ENCODE measurements at places on chromosomes 5 and 9.

GRCh38 chr5:128825826-128826225 is 139.5 kb upstream of the SLC27A6 start:
- DNase-seq: no peak

GRCh38 chr9:99447951-99448350 is 225.9 kb downstream of the SEC61B start:
- DNase-seq: no peak

DNA sequence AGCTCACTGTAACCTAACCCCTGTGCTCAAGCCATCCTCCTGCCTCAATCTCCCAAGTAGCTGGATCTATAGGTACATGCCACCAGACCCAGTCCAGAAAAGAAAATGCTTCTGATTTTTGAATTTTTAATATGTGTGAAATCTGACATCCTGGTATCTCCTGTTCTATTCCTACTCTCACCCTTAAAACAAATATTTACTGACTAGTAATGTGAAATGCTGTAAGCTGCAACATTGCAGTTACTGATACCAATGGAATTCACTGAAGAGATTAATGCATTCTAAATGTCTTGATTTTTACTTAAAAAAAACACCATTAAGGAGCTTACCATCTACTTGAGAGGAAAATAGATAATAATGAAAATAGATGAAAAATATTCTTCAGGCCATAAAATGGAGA is 162.7 kb upstream of the TSLP start:
- DNase-seq: no peak

DNA sequence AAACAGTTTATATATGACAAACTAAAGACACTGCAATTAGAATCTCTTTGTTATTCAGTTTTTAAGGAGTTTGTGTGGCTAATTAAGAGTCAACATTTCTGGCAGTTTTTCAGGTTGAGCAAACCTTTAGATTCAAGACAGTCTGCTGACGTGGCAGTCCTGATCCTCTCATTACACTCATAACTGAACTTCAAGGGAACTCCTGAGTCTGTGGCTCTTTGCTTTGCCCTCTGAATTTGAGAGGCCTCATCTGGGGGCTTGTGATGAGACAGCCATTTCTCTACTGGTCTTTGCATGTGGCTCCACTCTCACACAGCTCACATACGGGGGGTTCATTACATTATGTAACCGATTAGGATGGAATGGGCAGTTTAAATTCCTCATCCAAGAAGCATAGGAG is 182.9 kb upstream of the MEF2C start:
- DNase-seq: no peak

DNA sequence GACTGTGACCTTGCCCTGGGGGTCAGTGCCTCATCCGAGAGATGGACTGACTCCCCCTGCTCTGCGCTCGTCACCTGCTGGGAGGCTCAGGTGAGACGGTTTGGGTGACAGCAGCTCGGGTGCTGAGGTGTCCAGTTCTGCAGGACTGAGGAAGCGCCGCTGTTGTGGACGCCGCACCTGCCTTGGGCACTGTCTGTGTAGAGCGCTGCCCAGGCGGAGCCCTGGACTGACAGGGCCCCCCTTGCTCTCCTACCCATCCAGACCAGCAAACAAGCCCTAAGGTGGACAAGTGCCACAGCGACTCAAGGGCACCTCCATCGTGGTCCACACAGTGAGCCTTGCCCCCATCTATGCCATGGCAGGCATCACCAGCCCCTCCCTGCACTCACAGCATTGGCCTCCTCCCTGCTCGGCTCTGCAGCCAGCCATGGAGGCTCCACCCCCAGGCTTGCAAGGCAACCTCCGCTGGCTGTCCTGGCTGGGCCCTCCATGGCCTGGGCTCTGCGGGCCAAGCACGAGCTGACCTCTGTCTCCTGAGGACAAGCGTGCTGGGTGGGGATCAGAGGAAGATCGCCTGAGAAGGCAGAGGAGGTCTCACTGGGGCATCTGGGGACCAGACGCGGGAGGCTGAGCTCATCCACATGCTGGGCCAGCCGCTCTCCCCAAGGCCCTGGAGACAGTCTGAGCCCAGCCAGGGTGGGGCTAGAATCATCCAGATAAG is 87.1 kb upstream of the COL5A1 start:
- no peak for DNase-seq

DNA sequence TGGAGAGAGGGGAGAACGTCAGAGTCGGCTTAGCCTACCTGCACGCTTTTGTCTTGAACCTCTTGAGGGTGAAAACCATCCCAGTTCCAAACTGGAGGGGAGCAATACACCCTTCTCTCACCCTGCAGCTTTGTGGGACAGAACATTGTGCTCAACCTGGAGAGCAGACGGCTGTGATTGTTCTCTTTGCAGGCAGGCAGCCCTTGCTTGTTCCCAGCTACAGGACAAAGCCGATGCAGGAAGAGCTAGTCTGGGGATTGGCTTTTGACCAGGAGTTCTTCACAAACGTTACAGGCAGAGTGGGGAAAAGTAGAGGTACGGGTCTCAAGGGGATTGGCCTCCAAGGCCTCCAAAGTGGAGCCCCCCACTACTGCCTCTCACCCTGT is 33.9 kb upstream of the ARHGAP26 start:
- no peak for DNase-seq

DNA sequence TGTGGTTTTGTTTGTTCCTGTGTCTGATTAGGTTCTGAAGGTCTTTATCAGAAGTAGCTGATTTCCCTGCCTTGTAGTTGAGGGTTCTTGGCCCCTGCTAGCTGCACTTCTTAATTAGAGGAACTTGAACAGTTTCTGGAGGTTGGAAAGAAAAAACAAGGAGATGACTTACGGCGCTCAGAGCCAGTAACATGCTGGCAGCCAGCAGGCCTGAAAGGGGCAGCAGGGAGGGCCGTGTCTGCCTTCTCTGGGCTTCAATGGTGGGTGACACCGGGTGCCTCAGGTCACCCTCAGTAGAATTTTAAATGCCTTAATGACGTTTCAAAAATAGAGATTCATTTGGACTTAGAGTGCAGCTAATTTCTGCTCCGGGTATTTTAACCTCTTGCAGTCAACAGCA is 15.8 kb downstream of the UBE2QL1 start:
- DNase-seq: no peak

DNA sequence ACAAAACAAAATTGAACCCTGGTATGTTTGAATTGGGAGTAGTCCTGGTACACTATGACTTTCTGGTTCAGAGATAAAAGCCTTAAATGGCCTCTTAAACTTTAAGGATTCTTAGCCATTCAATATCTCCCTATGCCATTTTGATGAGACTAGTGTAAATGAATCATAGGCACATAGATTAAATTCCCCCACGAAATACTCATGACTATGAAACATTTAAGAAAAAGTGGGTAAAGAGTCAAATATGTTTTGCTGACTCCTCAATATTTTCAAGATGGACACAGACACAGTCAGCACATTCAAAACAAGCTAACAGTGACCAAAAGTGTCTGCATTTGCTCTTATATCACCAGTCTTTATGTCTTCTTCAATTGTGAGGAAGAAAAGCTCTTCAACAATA is 278.3 kb downstream of the PDE4D start:
- DNase-seq: no peak

GRCh38 chr5:14438195-14438606 is 143.4 kb upstream of the OTULINL start:
- no peak for DNase-seq

DNA sequence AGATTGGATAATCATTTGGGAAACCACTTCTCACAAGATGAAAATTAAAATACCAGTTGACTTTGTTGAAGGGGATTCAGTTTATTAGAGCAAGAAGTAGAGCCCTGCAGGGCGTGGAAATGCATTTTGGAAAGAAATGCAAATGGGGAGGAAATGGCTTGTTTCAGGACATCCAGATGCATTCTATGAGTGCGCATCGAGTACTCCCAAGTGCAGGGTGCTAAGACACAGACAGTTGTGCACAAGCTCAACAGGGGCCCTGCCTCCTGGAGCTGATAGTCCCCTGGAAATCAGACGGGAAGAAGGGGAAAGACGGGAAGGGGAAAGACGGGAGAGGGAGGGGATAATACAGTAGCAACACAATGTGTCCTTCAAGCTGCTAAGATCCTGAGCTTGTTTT is 64.0 kb downstream of the NSUN2 start:
- DNase-seq: no peak

DNA sequence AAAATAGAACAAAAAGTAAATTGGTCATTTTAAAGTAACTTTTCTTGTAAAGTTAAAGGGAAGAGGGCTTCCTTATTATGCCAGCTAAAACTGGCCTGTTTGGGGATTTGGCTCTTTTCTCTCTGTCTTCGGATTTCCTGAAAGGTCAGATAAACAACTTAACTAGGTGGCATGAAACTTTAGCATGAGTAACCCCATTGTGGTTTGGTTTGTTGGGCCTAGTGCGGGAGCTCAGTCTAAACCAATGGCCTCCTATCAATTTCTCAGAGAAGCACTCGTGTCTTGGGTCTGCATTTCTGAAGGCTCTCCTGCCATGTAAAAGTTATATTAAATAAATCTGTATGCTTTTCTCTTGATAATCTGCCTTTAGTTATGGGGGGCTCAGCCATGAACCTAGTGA is 48.5 kb upstream of the ANKH start:
- no peak for DNase-seq

DNA sequence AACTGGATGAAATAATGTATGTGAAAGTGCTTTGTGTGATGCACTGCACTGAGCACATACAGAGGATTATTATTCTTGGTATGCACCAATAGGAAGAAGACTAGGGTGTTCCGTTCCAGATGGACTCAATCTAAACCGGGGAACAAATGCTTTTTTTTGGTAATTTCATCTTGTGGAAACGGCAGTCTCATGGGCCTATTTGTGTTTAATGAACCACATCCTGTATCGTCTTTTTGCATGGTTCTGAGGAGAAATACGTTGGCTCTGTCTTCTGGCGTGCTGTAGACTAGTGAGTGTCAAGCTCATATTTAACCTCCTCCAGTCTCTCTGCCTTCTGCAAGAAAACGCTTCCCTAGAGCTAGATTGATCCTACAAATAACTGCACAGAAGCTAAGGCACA is 30.0 kb downstream of the TRIM32 start:
- DNase-seq: no peak

DNA sequence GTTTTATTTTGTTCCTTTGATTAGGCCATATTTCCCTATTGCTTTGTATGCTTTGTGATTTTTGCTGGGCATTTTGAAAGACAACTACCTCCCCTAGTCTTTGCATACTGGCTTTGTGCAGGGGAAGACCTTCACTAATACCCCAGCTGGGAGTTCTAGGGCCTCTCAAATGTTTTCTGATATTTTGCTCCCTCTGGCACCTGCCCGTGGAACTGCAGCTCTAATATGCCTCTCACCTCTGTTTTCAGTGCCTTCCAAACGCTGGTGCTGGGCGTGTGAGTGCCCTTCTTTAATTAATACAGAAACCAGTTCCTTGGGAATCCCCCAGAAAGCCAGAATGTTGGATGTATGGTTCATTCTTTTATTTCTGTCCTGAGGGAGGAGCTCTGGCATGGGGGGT is 204.5 kb downstream of the COMMD10 start:
- DNase-seq: no peak

DNA sequence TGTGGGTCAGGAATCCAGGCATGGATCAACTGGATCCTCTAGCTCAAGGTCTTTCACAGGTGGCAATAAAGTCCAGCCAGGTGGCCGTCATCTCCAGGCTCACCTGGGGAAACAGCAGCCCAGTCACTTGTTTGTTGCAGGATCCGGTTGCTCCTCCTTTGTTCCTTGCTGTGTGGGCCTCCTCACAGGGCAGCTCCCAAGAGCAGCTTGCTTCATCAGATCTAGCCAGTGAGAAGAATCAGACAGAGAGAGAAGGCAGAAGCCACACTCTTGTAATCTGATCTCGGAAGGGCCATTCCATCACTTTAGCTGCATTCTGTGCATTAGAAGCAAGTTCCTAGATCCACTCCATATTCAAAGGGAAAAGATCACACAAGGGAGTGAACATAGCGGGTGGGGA is 3.2 kb upstream of the HSD17B3 start:
- DNase-seq: no peak

DNA sequence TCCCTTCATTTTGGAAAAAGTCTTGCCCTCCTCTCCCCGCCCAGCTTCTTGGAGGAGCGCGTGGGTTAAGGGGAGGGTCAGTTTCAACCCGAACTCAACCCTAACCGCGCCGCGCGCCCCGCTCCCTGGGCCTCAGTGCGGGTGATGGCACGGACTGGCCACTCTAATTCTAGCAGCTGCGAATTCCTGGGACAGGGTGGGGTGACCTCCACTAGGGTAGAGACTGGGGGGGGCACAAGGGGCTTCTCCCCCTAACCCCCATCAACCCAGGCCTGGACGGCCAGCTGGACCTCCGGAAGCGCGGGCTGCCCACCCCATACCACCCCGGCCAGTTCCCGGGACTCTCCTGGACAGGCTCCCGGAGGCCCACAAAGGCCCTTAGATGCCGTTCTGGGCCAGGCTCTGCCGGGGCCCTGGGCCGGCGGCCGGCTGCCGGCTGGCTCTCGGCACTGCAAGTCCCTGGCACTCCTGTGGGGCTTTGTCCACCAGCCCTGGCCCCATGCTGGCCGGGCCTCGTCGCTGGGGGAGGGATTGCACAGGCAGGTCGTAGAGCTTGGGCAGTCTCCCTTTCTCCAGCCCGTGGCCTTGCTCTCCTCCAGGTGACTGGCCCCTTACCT is 7.2 kb upstream of the PSD2 start:
- DNase-seq: no peak

- no peak for DNase-seq
Measured at GRCh38 chr9:34691936-34692315, 850 bp upstream of the CCL19 start.

DNA sequence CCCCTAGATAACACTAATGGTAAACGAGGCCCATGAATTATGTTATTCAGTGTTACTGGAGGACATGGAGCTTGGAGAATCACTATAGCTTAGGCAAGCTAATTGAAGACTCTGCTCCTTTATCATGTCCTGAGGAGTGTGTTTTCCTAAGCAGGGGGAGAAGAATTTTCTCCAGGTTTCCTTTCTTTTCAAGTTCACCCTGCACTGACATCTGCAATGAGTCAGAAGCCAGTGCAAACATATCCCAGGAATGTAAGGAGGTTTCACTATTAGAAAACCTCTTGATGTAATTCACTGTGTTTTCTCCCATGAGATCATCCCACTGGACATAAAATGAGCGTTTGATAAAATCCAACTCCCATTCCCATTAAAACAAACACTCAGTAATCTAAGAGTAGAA is 75.6 kb downstream of the DMRT2 start:
- DNase-seq: no peak

DNA sequence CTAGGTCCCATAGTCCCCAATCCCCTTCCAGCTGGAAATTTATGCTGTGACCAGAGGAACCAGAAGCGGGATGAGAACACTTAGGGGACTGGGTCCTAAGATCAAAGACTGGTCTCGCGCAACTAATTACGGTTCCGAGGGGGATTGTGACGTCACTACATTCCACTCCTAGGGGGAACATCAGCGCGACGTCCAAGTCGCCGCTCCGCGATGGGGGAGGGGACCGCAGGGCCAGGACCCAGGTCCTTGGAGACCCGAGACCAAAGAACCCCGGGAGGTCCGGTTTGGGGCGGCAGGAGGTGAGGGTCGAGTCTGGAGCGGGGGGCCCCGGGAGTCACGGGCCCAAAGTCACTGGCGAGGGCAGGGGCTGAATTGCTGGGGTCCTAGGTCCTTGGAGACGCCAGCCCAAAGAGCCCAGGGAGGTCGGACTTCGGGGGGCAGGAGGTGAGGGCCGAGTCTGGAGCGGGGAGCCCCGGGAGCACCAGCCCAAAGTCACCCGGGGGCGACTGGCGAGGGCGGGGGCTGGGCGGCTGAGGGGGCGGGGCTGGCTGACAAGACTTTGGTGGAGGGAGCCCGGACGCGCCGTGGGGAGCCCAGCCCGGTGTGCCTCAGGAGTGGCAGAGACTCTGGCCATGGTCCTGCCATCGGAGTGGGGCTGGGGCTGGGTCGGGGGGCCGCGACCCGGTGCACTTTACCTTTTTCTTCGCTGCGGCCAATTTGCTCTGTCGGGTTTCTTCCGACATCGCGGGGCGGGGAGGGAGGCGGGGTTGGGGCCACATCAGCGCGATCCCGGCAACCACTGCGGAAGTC is at the start of gene GOLGA2:
TSS of gene GOLGA2 (minus strand) at position 810 of the 810 bp plus-strand sequence. CDS start at position 779, 31 bp downstream.
- no peak for DNase-seq
